ENCODE measurements at places on chromosomes 1 and 21.
A peak's percentile ranks its signal among the peaks of the same experiment; 100 is the strongest.

- DNase-seq = peak; percentile 23
These were observed 774 bp upstream of the WDTC1 start for GRCh38 chr1:27233667-27234048.

DNA sequence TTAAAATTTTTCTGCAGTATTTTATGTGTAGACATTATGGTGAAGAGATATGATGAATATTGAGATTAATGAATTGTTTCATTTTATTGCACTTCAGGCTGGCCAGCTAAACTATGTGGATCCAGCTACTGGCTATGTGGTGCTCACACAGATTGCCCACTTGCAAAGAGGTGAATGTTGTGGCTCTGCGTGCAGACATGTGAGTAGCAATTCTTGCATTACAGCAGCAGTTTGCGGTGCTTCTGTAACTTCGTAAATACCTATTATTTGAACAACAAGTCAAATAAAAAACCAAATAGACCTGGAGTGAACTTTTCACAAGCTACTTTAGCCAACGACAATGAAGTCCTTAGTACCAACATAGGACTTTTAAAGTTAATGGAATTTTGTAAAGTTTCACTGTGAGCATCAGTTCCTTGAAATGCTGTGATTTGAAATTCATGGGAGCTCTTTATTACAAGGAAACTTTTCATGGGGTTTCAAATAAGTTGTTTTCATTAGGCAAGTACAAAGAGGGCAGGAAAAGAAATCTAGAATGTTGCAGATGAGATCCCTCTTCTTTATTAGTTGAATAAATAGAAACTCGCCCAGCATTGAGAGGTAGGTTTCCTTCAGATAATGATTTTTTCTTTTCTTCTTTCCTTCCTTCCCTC, 3.4 kb downstream of the C1orf53 start:
- DNase-seq = no peak

- no peak for DNase-seq
These were observed 35.9 kb upstream of the CCSAP start for GRCh38 chr1:229378586-229379367.

- no peak for DNase-seq
These were observed 49.7 kb downstream of the KCNC4 start for GRCh38 chr1:110259770-110260169.

- DNase-seq = peak; percentile 3
These were observed 90.8 kb downstream of the ZP4 start for GRCh38 chr1:237799762-237800474.

GRCh38 chr1:30416221-30416820, 307.1 kb downstream of the MATN1 start:
- DNase-seq = no peak

DNA sequence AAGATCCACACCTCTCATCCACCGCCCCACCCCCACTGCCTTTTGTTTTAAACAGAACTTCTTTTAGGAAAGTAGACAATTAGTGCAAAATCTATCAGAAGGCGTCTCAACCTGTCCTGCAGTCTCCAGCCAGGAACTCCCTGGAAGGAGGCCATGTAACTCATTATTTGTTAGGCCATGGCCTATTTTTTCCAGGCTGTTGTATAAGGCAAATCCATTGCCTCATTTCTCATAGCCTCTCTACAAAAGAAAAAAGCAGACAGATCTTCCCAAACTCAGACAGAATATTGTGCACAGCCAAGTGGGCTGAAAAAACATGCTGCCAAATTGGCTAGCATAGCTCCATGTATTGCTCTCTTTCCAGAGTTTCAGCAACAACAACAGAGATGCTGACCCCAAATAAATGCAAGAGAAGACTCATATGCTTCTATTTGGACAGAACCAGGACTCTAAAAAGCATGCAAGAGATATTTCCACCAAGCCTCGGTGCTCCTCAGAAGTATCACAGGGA, 770.7 kb upstream of the CXADR start:
- DNase-seq = no peak

- DNase-seq = no peak
These were observed 37.1 kb downstream of the LHX4 start for GRCh38 chr1:180267211-180267561.

- no peak for DNase-seq
These were observed 51.6 kb downstream of the SLC30A10 start for GRCh38 chr1:219876798-219877209.

DNA sequence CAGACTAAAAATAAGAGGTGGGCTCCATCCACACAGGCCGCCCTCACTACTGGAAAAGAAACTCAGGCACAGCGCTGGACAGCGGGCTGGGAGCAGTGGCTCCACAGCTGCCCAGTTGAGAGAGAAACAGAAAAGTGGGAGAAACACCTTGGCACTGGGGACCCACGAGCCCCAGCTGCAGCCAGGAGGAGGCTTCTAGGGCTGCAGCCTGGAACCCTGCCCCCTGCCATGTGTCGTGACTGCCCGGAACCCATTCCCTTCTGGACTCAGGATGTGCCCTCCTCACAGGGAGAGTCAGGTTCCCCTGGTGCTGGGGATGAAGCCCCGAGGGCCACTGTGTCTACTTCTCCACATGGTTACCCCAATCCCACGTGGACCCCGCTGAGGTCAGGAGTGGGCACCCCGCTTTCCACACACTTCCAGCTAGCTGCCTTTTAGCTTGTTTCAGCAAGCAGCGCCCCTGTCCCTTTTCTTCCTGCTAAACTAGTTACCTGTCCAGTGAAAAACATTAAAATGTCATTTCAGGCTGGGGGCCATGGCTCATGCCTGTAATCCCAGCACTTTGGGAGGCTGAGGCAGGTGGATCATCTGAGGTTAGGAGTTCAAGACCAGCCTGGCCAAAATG, 35.9 kb downstream of the PARP1 start:
- no peak for DNase-seq

DNA sequence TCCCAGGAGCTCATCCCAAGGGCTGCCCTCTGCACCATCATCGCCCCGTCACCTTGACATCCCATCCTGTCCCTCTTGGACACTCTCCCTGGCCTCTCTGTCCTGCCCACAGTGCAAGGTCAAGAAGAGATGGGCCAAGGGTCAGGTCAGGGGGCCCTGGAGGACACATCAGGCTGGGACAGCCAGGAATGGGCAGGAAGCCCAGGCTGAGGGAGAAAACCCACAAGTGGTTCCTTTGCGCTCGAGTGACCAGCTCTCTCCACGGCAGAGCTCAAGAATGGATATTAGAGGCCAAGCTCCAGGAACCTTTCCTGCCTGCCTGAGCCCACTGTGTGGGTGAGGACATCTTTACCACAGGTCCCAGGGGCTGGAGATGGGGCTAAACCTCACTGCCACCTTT, 41.0 kb downstream of the KCNN3 start:
- no peak for DNase-seq

- no peak for DNase-seq
These were observed 62.3 kb downstream of the GPR137B start for GRCh38 chr1:236204656-236205055.

- DNase-seq = no peak
These were observed 78.0 kb downstream of the SYT6 start for GRCh38 chr1:114075546-114076242.

Measured in naive thymus-derived CD4-positive, alpha-beta T cell (primary cell).